GM18507 (cell line): ENCODE measurements at places on chromosomes 3 and 15.
A peak's percentile ranks its signal among the peaks of the same experiment; 100 is the strongest.

DNA sequence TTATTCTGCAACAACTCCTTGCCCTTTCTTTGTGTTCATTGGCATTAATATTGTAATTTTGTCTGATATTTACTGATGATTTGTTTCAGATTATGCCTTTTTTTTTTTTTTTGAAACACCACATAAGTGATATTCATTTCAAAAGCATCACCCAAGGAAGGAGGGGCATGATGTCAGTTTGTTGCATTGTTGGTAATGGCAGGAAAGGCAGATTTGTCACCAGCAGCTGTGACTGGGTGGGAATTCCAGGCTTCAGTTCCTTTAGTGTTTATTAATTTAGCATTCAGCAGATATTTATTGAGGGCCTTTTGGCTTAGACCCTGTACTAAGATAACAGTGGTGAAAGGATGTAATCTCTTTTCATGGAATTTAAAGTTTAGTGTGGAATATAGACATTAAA lies 19.5 kb downstream of the SENP2 start:
- no peak for DNase-seq

GRCh38 chr3:62604298-62604697 lies 230.9 kb upstream of the FEZF2 start:
- no peak for DNase-seq

GRCh38 chr15:66877477-66878271 lies 175.6 kb downstream of the SMAD6 start:
- no peak for DNase-seq

GRCh38 chr15:42146551-42147430 lies 9.6 kb downstream of the PLA2G4F start:
- DNase-seq, result no peak

DNA sequence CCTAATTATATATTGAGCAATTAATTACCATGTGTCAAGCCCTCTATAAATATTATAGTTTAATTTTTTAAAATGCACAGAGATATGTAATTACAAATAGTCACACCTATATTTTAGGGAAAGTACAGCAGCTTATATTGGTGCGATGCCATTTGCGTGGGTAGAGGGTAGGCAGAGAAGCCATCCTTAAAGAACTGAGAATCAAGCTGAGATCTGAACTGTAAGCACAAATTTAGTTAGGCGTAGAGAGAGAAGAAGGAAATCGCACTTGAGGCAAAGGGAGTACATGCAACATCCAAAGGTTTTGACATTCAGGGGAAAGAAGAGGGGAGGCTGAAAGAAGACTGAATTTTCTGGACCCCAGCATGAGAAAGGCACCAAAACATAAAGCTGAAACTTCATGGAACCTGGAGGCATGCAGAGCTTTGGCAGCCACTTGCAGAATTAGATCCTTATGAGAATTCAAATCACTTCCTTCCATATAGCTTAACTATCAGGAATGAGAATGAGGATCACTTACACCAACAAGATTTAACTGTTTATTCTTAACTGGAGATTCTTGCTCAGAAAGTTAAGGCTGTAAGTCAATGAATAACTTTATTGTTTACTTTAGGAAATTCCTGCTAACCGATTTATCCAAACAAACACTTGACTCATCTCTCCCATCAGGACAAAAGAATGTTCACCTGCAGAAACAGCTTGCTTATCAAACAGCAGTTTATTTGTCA lies 114.3 kb downstream of the TGFBR2 start:
- no peak for DNase-seq

DNA sequence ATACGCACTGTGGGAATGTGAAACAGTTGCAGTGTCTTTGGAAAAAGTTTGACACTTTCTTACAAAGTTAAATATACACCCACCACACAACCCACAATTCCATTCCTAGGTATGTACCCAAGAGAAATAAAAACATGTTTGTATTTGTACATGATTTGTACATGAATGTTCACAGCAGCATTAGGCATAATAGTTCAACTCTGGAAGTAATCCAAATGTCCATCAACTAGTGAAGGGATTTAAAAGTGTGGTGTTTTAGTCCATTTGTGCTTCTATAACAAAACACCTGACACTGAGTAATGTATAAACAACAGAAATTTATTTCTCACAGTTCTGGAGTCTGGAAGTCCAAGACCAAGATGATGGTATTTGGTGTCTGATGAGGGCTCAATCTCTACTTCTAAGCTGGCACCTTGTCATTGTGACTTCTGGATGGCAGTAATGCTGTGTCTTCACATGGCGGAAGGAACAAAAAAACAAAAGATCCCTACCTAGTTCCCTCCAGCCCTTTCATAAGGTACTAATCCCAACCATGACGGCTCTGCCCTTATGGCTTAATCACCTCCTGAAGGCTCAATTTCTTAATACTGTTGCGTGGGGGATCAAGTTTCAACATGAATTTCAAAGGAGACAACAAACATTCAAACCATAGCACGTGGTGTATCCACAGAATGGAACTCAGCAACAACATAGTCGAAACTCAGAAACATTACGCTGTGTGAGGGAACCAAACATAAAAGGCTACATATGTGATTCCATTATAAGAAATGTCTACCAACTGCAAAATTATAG lies 120.5 kb downstream of the AQP9 start:
- DNase-seq, result no peak

DNA sequence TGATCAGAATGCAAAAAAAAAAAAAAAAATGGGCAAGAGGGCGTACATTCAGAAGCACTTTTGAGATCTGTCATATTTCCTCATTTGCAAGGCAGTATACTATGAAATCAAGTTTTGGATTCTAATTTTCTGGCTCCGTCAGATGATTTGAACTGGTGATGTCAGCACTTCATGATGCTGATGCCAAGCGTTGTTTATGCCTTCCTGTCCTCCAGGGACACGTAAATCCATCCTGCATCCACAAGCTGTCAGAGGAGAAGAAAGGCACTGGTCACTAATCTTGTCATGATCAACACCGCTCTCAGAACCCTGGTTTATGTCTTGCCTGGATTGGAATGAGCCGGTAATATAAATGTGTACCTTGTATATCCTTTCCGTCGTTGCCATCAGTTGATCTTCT lies 152.1 kb upstream of the EPHA3 start:
- DNase-seq, result no peak

- DNase-seq, result no peak
These were observed 9.3 kb upstream of the MBNL1 start for GRCh38 chr3:152259468-152259867.

- no peak for DNase-seq
These were observed 87.4 kb downstream of the ADAMTS9 start for GRCh38 chr3:64600246-64600950.

DNA sequence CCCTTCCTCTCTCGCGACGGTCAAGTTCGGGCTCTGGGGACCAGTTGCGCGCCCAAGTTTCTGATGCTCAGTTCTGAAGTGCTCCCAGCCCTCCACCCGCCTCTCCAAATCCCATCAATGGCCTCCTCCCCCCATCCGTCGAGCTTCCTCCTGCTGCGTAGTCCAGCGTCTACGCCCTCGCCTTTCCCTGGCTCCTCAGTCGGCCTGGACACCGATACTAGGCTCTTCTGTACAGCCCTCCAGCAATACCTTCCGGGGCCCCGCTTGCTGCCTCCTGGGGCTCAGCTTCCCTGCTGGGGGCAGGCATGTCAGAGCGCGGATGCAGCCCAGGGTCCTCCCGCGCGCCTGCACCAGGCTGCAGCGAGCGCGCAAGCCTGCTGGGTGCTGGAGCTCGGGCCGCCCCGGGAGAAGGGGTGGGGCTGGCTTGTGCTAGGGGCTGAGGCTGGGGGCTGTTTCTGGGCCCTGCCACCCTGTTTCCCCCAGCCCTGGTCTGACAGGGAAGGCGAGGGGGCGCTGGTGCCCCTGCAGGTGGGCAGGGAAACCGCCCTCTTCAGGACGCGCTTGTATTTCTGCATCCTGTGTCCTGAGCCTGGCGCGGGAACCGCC lies 353.3 kb upstream of the SUCLG2 start:
- DNase-seq, result no peak

DNA sequence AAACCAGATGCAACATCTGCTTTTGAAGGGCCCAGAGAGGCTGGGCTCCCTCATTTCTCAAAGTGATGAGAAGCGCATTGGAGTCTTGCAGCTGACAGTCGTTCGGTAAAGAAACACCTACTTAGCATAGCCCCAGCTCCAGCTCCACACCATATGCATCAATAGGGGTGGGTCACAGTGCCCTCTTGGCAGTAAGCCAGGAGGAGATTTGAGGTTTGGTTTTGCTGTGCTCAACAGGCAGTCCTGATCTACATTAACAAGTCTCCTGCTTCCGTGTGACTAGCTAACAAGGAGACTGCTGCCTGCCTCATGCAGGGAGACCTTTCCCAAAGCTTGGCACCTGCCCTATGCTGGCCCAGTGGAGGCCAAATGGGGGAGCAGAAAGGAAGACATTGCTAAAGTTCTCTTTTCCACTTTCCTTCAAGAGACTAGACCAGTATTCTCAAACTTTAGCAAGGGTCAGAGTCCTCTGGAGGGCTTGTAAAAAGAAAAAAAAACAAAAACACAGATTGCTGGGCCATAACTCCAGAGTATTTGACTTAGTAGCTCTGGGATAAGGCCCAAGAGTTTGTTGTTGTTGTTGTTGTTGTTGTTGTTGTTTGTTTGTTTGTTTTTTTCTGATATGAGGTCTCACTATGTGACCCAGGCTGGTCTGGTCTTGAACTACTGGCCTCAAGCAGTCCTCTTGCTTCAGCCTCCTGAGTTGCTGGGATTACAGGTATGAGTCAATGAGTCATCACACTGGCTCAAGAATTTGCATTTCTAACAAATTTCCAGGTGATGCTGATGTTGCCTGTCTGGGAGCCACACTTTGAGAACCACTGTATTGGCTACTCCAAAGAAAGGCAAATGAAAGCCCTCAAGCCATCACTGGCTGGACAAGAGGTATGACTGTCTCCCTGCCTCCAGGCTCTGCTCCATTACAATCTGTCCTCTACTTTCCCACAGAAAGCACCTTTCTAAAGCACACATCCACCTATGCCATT lies 294.9 kb downstream of the RORA start:
- DNase-seq, result no peak

DNA sequence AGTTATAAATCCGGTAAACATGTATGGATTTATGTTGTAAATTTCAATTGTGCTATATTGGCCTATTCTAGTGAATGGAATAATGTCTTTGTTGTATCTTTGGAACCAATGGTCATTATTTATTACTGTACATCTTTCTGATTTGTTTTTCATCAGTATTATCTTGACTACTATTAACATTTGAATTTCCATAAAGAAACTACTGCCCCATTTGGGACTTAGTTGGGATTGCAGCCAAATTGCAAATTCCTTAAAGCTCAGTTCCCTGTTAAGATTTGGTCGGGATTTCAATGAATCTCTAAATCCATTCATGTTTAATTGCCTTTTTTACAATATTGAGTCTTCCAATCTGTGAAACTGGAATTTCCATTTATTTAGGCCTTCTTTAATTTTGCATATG lies 822.4 kb upstream of the CADM2 start:
- DNase-seq, result no peak

- DNase-seq, result no peak
These were observed 93.2 kb downstream of the SLCO3A1 start for GRCh38 chr15:91946581-91947292.

GRCh38 chr3:171810629-171811294 lies 479 bp upstream of the PLD1 start:
- DNase-seq, result no peak

DNA sequence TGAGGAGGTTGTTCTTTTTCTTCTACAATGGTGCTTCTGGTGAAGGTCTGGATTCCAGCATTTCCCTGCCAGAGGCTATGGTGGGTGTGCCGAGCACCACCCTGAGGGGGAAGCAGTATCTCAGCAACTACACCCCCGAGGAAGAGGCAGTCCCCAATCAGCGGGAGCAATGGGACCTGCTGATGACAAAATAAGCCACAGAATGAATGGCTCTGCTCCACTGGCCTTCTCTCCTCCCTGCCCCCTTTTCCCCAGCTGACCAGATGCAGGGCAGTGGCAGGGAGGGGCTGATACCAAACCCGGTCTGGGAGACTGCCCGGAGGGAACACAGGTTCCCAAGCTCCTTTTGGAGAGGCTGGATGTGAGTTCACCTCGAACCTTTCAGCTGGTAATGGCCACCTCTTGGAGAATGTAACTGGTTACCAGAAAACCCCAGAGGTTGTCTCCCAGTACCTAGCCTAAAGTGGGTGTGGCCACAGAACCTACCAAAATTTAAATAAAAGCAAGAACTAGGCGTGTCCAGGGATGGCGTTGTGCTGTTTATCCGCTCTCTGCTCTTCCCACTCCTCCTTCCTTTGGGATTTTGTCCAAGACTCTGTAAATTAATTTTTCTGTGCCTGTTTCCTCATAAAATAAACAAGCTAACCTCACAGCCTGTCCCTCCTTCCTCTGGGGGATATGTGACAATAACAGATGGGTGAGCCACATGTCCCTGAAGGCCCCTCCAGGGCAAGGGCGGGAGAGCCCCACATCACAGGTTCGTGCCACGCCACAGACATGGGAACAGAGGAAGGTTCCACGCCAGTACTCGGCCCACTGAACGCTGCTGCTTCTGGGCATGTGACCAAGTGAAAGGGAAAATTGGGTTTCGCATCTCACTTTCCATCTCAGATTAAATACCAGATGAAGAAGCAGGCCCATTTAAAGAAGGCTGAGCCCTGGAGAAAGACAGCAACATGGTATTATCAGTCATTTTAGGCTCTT lies 35.1 kb upstream of the SPTBN5 start:
- peak; percentile 54 for DNase-seq

DNA sequence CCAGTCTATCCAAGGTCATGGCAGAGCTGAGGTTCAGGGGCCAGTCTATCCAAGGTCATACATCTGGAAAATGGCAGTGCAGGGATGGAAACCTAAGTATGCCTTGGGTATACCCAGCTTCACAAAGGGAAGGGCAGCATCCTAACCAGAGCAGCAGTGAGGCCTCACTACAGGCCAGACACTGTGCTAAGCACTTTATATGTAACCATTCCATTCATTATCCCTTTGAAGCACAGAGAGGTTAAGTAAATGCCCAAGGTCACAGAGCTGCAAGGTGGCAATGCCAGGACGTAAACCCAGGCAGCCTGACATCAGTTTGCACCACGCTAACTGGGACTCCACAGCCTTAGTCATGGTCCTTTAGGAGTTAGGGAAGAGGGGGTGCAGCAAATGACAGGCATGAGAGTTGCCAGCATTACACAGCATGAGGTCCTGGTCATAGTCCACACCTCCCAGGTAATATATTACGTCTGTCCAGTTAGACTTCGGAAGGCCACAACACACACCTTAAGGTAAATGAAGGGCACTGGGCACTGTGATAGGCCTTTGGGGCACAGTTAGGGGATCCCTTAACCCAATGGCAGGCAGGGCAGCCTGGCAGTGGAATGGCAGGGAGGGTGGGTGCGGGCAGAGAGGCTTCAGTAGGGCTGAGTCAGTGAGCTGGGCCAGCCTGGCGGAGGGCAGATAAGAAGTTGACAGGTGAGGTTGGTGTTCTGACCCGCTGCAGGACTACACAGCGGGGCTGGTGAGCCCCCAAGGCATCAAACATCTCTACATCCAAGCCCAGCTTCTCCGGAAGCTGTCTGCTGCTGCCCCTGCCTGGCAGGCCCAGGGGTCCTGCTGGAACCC lies 21.1 kb upstream of the CORO2B start:
- DNase-seq, result no peak

- no peak for DNase-seq
These were observed 211.6 kb upstream of the NECTIN3 start for GRCh38 chr3:110859993-110860392.
